NCI-H187 treated with DMSO at 0.1 percent for 48 hours (cell line): ENCODE measurements at places on chromosomes 3 and 15.

DNA sequence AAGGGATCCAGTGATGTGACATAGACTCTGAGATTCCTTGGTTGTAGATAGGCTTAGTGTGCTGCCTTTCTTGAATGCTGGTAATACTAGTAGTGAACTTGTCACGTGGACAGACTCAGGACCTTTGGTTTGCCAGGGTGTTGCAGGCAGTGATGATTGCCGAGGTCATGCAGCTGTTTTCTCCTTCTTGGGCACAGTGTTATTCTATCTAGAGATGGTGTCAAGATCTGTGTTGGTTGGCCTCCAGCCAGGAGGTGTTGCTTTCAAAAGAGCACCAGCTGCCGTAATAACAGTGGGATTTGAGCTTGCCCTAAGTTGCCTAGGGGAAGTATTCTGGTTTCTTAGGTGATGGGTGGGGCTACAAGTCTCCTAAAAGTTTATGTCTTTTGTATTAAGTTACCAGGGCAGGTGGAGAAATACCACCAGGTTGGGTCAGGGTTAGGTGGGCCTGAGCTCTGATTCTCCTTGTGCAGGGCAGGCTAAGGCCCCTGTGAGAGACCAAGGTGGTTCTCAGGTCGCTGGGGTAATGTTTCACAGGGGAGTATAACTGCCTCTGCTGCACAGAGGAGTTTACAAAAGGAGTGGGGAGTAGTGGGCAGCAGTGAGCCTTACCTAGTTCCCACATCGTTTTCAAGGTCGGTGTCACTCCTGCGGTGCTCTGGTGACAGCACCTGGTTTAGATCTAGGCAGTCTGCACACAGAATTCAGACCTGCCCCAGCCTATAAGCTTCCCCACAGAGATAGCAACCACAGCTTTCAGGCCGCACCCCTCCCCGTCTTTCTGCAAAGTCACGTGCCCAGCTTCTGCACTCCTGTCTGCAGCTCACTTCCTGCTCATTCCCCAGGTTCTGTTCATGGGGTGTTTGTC, 350.3 kb downstream of the DOCK3 start:
- no peak for DNase-seq

DNA sequence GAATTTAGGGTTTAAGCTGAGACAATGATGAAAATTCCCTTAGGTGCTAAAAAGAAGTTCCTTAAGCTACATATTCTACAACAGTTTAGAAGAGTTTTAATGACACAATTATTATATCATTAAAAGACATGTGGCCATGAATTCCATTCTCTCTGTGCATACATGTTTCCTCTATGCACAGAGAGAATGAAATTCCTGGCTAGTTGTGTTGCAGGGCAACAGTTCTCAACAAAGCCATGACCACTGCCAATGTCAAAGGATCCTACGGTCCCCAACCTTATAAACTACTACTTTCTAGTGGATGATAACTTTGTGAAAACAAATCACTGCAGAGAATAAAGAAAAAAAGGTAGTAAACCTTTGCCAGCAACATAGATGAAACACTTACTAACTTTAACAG, 122.7 kb downstream of the OTOL1 start:
- no peak for DNase-seq

DNA sequence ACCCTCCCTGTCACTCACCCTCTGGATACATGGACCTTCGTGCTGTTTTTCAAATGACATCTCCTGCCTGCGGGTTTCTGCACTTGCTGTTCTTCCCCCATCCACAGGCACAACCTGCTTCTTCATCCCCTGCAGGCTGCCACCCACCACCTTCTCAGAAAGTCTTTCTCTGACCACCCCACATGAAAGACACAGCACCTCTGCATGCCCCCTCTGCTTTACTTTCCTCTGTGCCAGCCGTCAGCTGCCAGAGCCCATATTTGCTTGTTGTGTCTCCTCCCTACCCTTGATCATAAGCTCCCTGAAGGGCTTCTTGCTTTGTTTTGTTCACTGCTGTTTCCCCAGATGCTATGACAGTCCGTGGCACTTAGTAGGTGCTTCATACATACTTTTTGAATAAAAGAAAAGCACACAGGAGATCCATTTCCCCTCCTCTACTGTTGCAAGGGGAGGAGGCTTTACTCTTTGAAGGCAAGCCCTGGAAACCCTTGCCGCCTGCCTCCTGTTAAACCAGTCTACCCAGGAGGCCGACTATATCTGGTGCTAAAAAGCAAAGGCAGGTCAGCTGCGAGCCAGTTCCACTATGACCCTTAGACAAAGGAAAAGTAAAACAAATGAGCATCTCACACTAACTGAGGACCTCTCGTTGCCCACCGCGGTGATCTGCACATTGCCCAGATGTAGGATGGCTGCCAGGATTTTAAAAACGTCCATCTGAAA, 31.9 kb downstream of the MYO5C start:
- no peak for DNase-seq

GRCh38 chr3:136741063-136741462, 11.1 kb downstream of the STAG1 start:
- DNase-seq: no peak

- DNase-seq: no peak
These were observed 1.7 kb downstream of the SEC13 start for GRCh38 chr3:10319251-10319650.

- no peak for DNase-seq
These were observed 48.9 kb downstream of the MCTP2 start for GRCh38 chr15:94280301-94280700.

- DNase-seq: no peak
These were observed 73.2 kb downstream of the CCNL1 start for GRCh38 chr3:157086775-157087174.

DNA sequence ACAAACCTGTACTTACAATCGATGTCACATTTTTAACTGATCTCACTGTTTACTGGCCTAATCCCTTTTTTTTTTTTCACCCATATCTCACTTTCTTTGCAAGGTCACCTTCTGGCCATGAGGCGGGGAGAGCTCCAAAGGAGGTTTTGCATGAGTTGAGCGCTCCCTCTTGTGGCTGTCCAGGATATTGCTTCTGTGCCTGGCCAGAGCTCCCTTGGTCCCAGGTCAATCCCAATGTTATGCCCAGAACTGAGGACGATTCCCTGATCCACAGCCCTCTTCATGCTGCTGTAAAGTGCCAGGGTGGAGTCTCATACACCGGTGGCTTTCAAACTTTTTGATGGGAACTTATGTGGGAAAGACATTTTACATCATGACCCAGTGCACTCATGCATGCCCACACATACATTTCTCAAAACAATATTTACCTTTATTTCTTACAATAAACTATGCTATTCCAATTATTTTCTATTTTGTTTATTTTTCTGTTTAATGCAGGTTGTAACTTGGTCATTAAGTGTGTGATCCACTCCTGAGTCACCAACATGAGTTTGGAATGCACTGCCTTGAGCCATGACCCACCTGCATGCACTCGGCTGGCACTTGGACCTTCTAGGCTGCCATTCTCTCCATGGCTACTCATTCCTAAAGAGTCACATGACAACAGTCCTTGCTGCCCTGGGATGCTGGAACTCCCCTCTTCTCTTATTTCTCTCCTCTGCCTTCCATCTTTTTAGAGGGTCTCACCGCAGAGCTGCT, 9.6 kb upstream of the SST start:
- peak; percentile 16 for DNase-seq

- DNase-seq: no peak
These were observed 37.4 kb upstream of the SECISBP2L start for GRCh38 chr15:49083401-49084284.

DNA sequence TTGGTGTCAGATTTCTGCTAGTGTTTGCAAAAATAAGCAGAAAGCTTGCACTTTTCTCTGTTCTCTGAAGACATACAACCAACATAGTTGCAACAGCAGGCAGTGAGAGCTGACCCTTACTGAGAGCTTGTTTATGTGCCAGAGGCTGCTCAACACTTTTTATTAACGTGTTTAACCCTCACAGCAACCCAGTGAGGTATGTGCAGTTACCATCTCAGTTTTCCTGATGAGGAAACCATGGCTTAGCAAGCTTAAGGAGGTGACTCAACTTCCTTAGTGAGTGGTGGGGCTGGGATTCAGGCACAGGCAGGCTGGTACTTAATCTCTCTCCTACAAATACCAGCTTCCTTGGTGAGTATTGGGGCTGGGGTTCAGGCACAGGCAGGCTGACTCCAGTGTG, 158.1 kb upstream of the CTDSPL start:
- no peak for DNase-seq

DNA sequence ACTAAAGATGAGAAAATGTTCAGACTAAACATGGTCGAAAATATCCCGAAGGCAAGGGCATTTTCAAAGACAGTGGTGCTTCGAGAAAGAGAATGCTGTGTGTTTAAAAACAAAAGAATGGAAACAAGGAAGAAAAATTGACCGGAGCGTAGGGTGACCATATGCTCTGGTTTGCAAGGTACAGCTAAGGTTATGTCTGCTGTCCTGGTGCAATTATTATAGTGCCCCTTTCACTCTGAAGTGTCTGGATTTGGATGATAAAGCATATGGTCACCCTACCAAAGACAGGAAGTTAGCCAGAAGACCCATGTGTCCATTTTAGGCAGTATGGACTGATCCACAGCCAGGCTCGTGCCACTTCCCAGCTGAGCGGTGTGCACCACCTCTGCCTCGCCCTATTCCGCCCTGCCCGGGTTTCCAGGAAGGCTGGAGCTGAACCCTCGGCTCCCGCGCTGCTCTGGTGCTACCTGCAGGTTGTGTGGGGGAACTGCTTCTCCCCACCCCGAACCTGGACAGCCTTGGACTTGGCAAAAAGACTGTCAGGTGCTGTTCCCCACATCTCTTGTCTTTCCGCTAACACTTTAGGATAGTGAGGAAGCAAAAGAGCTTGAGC, 25.2 kb downstream of the GOLGA6D start:
- no peak for DNase-seq

GRCh38 chr3:1326546-1326945, 233.7 kb downstream of the CNTN6 start:
- no peak for DNase-seq

GRCh38 chr3:189927975-189928895, 192.5 kb downstream of the P3H2 start:
- no peak for DNase-seq

DNA sequence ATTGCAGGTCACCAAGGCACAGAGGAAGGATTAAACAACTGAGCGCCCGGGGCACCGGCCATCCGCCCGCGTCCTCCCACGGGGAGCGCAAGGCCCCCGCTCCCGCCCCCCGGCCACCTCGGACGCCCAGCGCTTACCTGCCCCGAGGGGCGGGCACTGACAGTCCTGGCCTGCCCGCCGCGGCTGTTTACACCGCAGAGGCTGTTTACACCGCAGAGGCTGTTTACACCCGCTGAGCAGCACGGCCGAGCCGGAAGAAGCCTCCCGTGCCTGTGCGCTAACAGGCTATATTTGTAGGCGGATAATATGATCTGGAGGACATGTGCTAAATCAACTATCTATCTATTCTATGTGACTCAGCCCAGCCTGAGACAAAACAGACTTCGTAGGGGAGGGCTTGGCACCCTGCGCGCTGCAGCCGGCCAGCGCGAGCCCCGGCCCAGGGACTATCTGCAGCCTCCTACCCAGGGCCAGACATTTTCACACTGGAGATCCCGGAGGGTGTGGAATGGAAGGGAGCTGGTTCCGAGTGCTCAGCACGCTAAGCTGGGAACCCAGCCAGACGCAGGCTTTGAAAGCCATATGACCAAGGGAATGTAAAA, at the start of gene LRRC2:
LRRC2 (minus strand) TSS at position 263 of the 602 bp plus-strand sequence. CDS start 14,711 bp downstream, outside the sequence.
- DNase-seq: no peak

DNA sequence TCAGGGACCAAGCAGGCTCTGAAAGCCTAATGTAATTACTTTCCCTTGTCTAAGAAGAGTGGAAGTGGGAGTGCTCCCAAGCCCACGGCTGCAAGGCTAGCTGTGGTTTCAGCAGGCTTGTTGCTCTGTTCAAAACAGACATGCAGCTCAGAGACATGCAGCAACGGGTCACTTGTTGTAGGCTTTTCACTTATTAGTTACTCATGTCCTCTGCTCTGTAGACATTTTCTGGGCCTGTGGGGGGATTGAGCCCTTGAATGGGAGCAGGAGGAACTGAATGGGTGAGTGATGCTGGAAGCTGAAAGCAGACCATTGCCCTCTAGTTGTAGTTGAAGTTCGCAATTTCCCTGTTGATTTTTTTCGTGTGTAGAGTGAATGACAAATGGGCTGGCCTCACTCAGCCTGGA, 261.9 kb upstream of the NR2E3 start:
- no peak for DNase-seq

DNA sequence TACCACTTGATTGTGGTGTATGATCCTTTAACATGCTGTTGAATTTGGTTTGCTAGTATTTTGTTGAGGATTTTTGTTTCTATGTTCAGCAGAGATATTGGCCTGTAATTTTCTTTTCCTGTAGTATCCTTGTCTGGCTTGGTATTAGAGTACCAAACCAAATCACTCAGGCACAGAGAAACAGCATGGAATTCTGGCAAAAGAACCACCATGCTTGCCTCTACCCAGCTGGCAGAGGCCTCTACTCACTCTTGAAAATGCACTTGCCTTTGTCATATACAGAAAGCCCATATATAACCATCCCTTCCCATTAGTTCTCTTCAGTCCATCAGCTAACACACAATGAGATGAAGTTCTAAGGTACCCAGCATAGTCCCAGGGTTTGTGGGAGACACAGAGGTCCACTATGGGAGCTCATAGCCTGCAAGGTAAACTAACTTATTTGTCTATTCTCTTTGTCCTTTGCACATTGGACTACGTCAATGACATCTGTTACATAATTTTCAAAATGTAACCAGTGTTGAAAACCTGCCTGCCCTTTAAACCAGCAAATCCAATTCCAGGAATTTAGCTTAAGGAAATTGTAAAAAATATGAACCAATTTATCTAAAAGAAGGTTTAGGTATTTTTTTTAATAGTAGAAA, 82.1 kb upstream of the POMGNT2 start:
- DNase-seq: no peak

DNA sequence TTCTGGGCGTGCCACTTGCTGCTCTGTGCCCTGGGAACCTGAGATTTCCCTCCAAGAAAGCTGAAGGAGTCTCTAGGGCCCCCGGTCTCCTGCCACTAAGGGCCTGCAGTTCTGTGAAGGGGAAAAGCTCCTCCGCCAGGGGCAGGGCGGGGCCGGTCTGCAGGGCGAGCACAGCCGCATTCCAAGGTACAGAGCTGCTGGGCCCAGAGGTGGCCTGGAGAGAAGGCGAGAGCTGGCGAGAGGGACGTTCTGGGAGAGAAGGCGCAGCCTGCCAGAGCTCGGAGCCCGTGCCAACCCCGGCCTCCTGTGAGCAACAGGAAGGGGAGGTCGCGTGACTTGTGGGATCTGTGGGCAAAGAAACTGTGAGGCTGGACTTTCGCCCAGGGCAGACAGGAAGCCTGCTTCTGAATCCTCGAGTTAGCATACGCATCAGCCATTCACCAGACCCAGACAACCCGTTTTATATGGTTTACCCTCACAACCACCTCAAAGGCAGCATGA, 500.4 kb downstream of the SHQ1 start:
- DNase-seq: no peak

DNA sequence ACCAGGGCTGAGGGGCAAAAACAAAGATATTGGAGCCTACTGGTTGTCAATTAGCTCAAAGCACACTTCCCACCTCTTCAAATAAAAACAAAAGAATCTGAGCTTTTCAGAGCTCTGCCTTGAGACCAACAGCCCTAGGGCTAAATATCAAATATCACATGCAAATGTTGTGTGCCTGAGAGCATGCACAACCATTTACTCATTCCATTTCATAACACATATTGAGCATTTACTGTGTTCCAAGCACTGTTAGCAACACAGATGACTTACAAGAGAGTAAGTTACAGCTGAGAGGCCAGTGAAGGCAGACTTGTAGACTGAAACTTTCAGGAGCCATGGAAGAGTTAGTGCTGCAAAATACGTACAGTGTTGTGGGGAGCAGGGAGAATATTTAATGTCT, 222.4 kb downstream of the CPNE4 start:
- DNase-seq: no peak

- DNase-seq: no peak
These were observed 76.7 kb downstream of the BOC start for GRCh38 chr3:113287803-113288648.

- DNase-seq: no peak
These were observed 87.8 kb downstream of the ADCY5 start for GRCh38 chr3:123361071-123361470.
